ENCODE measurements at places on chromosomes 1 and 21.

DNA sequence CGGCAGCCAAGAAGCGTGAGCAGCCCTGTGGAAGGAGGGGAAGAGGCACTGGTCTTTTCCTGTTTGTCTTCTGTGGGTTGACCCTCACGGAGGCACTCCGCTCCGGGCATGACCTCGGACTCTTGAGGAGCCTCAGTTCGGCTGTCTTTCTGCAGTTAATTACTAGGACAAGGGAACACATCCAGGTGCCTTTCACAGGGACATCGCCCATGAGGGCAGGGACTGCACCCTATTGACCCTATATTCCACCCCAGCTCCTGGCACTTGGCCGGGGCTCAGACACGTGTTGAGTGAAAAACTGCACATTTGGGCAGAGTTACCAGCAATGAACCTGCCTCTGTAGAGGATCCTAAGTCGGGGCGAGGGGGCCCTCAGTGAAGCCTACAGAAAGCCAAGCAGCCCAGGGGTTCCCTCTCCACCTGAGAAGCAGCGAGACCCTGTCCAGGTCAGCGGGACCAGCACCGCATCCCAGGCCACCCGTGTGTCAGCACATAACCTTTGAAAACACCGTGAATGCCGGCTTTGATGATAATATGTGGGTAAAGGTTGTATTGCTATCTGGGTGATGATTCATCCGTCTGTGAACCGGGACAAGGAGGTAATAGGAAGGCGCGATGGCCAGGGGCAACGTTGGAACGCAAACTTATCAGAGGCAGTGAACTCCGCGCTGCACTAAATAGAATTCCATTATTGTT is 161.4 kb upstream of the ARHGEF16 start:
- no peak for DNase-seq

GRCh38 chr1:244246334-244246733 is 195.3 kb downstream of the ZBTB18 start:
- DNase-seq = no peak

DNA sequence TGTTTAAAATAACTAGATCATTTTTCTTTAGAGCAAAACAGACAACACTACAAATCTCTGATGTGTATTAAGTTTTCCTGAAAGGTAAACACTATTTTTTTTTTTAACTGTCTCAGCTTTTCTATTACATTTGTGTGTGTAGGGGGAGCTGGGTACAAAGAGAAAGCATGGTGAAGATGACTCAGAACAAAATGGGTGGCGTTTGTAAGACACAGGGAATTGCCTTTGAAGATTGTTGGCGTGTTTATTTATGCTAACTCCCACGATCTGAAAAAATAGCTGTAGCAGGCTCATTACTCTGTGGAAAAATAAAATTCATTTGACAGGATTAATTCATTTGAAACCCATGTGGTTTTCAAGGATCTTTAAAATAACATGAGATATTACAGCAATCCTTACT is 285.1 kb downstream of the RYR2 start:
- DNase-seq = no peak

DNA sequence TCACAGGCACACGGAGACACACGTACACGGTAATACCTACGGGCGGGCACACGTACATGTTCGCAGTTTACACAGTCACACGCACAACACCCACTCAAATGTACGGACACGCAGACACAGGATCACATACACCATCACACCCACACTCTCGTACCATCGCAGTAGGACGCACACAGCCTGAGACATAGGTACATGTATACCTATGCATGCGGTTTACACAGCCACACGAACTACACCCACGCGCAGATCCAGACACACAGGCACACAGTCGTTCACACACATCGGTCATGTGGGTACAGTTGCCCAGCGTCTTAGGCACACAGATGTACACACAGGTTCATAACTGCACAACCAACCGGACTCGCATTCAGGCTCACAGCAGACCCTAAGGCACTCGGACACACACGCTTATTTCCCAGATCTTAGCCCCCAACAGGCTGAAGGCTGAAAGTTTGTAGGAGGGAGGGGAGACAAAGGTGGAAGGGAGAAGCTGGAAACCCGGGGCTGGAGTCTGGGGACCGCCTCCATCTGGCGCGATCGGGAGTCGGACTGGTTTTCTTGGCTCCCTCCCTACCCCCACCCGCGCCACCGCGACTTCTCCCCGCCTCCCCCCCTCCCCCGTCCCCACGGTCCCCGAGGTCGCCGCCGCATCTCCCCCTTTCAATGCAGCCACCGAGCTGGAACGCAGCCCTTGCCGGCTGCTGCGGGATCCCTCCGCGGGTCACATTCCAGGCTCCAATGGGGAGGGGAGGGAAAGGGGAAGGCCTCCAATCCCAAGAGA is 51.9 kb upstream of the SYNC start:
- peak; percentile 86 for DNase-seq

DNA sequence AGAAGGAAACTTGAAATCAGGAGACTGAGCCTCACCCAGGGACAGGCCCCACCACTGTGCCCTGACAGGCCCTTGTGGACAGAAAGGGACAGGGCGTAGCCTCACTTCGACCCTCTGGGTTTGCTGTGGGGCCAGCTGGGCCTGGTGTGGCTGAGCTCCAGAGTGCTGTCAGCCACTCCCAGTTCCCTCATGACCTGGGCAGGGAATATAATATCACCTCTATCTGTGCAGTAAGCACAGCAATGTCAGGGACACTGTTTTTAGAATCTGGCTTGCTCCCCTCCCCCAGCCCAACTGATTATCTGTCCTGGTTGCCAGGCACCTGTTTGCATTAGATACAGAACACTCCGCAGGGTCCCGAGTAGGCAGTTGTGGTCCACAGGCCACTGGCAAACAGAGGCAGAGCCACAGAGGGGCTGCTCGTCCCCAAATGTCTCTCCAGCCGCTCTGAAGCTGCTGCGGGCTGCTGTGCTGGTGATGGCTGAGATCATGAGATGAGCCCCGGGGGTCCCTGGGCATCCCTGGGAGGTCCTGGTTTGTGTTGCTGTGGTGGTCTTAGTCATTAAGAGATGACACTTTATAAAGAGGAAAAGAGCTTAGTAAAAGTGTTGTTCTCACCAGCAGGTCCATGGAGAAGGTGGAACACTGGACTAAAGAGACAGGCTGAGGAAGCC is 51.6 kb downstream of the ETS2 start:
- no peak for DNase-seq

DNA sequence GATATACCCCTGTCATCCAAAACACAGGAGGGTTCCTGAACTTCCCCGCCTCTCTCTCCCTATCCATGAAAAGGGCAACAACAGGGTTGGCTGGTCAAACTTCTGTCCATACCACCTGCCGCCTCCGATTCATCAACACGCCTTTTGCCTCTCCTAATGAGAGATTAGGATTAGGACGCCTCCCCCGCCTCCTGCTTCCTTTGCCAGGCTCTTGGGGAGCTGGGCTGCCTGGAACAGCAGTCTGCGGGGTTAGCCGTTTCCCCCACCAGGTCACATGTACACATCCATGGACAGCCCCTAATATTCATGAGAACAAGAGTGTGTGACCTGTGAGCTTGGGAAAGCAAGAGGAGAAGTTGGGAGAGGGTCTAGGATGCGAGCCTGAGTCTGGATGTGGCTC is 2.3 kb upstream of the OPTC start:
- DNase-seq = no peak

DNA sequence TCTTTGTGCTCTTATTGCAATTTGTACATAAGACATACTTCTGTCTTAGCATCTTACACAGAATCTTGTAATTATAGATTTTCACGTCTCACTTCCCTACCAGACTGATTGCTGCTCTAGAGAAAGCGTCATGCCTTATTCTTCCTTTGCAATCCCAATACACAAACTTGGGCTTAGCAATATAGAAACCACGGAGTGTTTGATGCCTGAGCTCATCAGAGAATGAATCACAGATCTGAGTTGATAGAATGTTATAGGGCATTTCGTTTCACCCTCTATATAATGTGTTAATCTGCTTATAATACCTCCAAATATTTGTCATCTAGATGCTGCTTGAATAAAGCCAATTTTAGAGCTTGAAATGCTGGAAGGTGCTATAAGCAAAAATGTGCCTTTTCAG is 6.6 kb downstream of the FMO1 start:
- no peak for DNase-seq

DNA sequence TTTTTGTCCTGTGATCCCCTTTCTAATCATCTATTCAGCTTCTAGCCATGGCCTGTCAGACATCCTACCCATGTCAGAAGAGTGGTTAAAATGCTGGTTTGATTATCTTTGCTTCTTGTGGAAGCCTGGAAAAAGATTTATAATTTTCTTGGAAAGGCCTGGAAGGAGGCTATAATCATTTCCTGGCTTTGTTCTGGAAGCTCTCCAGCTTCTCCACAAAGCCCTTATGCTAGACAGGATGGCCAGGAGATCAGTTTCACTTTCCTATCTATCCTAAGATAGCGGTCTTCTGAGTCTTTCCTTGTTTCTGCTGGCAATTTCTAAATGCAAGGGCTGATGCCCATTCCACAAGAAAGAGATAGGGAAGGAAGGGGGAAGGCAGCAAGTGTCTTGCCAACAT is 90.9 kb upstream of the SLC44A3 start:
- no peak for DNase-seq

GRCh38 chr1:48726139-48726538 is 50.6 kb downstream of the BEND5 start:
- DNase-seq = no peak

- no peak for DNase-seq
Observed at GRCh38 chr1:55716151-55716550, 501.0 kb upstream of the USP24 start.

DNA sequence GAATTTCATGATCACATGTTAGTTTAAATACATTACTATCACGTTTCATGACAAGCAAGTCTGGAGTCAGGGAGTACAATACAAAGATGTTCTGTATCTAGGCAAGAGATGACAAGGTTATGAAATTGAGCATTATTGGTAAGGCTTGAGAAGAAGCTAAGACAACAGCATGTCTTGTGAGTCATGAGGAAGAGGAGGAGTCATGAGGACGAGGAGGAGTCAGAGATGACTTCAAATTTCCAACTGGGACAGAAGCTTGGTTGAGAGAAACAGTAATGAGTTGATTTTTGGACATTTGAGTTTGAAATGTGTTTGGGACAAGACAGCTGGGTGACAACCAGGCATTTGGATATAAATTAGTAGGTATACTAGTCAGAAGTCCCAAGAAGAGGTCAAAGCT is 4.3 kb upstream of the UBE2U start:
- DNase-seq = no peak

DNA sequence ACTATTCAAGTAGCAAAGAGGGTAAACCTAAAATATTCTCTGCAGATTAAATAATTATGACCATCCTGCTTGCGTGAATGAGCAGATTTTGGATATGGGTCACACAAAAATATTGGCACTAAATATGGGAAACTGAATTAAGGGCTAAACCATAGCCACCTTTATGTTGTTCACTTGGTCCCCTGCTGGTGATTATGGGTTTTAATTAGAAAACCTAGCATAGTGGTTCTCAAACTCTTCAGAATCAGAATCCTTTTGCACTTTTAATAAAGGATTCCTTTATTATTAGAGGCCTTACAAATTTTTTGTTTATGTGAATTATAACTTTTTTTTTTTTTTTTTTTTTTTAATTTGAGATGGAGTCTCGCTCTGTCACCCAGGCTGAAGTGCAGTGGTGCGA is 38.5 kb upstream of the ZNHIT6 start:
- no peak for DNase-seq

- DNase-seq = no peak
Observed at GRCh38 chr1:44862829-44863401, 19.9 kb upstream of the PTCH2 start.

DNA sequence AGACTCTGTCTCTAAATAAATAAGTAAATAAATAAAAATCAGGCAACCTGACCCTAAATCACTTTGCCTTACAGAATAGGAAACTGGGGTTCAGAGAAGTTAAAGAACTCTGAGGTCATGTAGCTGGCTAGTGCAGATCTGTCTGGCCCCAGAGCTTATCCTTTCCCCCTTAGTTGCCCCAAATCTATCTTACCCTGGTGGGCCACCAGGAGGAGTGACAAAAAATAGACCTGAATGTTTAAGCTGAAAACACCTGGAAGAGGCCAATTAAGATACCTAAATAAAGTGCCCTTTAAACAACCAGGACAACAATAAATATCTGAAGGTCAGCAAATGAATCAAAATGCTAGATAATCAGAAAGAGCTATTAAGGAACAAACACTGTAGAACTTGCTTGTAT is 59.7 kb downstream of the TEX35 start:
- no peak for DNase-seq

DNA sequence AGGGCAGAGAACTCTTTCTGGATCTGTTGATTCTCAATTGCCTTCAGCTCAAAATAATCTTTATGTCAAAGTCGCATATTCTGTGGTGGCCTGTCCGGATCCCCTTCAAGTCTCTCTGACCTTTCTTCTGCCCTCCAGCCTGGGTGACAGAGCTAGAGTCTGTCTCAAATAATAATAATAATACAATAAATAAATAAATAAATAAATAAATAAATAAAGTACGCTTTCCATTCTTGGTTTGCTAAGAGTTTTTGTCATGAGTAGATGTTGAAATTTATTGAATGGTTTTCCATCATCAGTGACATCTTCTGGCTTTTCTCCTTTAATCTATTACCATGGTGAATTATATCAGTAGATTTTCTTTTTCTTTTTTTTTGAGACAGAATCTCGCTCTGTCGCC is 30.7 kb downstream of the ERRFI1 start:
- DNase-seq = no peak

DNA sequence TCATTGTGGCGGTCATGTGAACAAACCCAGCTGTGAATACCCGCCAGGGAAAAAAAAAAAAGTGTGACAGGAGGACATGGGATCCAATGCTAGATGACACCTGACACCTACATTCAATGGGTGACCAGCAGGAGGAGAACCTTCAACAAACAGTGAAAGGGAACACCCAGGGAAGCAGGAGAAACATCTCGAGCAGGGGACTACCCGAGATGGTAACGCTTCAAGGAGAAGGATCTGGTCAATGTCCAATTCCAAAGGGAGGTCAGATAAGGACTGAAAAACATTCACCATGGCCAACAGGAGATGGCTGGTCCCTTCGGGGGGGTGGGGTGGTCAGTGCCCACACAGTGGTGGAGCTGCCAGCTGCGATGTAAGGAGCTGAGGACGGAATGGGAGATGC is 46.3 kb downstream of the PTPN14 start:
- no peak for DNase-seq

DNA sequence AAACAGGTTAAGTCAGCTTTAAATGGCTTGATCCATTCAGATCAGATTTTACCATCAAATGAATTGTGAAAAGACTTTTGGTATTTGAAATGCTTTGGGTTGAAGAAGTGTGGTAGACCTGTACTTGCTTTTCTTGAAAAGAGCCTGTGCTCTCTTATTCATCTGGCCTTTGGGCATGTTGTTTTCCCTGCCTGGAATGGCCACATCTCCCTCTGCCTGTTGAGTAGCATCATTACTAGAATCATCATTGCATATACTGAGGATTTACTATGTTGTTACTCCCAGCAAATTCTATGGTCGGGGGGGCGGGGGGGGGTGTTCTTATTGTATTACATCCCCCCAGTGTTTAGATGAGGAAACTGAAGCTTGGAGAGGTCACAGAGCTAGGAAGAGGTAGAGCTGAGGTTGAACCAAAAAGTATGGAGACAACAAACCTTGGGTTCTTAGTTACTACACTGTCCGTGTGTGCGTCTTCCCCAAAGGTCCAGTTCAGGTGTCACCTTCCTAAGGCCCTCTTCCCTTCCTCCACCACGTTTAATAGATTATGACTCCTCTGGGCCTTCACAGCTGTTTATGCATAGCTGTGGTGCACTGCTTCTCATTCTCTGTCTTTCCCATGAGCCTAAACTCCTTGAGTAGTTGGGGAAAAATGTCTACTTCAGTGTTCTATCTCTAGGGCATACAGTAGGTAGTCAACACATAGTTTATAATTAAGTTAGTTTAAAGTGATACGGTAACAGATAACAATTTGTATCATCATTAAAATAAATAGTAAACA is 246.4 kb upstream of the HOOK1 start:
- DNase-seq = no peak
